Suppressor macrophage (primary cell): ENCODE measurements at places on chromosomes 13 and 19.
A peak's percentile ranks its signal among the peaks of the same experiment; 100 is the strongest.

DNA sequence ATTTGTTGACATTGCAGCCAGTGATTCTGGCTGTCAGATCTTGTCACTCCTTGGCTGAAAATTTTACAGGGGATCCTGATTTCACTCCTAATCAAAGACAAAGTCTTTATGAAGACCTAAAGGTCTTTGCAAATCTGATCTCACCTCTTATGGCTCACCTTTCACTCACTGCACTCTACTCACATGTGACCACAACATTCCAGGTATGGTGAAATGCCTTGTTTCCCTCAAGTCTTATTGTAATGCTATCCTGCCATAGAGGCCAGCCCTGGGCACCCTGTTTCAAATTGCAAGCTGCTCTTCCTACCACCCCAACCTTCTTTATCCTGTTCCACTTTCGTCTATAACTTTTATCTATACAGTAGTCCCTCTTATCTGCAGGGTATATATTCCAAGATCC, 200.1 kb downstream of the NDFIP2 start:
- no peak for DNase-seq

GRCh38 chr13:25046274-25046984, 49.5 kb upstream of the PABPC3 start:
- no peak for DNase-seq

DNA sequence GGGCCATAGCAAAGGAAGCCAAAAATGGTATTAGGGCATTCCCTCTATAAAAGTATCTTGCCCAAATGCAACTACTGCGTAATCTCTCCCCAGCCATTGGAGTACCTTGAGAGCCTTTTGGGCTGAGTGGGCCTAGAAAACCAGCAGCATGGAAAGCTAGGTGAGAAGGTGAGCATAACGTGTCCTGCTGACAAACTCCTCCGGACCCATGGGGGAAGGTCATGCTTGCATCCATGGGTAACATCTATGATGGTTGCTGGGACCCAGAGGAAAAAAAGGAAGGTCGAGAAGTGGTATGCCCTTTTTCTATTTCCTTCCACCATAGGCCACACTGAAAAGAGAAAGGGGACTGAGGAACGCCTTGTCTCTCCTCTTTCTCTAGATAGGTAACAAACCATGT, 57.4 kb downstream of the ZNF728 start:
- DNase-seq: peak; percentile 62

- DNase-seq: no peak
Observed at GRCh38 chr13:67833564-67833963, 603.4 kb upstream of the PCDH9 start.

DNA sequence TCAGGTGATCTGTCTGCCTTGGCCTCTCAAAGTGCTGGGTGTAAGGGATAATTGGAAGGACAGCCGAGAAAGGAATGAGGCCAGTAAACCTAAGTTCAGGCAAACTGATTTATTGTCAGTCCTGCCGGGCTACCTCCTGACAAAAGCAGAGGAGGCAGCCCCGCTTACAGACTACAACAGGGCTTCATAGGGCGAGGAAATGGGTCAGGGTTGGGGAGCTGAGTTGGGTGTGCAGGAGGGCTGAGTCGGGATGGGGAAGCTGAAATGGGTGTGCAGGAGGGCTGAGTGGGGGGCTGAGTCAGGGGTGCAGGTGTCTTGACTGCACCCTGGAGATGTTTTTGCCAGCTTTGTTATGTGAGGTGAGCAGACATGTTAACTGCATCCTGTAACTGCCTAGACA, 210.2 kb downstream of the SLITRK6 start:
- DNase-seq: no peak

- DNase-seq: no peak
Observed at GRCh38 chr13:38981096-38981495, 9.5 kb downstream of the STOML3 start.

GRCh38 chr13:41282129-41282571, 18.8 kb upstream of the MTRF1 start:
- DNase-seq: peak; percentile 65

DNA sequence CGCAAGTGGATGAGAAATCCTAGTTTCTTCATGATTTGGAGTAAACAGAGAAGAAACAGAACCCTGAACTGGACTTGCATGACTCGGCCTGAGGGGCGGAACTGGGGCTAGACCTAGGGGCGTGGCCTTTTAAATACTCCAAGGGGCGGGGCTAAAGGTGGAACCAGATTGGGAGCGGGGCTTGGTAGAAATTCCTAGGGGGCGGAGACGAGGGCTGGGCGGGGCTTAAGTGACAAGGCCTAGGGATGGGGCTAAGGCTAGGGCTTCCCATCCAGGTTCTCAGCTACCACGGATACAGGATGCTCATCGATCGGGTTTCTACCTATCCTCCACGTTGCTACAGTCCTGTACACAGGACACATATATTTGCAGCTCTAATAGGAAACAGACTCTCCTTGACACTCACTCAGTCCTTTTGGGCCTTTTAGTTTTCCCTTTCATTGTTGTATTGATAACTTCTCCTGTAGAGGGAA, 372 bp upstream of the ZNF699 start:
- DNase-seq: peak; percentile 98

- no peak for DNase-seq
Observed at GRCh38 chr13:73303851-73304250, 245.0 kb downstream of the KLF5 start.

DNA sequence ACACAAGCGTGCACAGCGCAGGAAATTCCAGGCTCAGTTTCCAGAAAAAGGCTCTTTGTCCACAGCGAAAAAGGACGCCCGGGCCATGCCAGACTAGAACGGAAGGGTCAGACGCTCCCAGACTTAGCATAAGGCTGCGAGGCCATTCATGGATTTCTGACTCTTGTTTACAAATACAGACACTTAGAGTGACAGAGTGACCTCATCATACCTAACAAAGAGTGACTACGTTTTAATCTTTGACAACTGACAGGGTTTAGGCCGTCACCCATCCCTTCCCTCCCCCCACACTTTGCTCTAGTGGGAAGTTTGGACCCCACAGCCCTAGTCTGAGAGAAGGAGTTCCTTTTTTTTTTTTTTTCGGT, 418 bp upstream of the ZNF709 start:
- no peak for DNase-seq

DNA sequence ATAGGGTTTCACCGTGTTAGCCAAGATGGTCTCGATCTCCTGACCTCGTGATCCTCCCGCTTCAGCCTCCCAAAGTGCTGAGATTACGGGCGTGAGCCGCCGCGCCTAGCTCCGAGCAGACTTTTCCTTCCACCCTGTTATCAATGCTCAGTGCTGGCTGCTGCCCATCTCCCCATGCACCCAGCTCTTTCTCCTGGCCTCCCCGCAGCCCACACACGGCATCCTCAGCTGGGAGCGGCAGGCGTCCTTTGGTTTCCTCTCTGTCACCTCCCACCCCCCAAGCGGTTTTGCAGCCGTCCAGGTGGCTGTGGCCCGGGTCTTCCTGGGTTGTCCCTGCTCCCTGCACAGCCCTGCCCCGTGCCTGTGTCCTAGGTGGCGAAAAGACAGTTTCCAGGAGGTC, 12.1 kb downstream of the PRR22 start:
- no peak for DNase-seq

DNA sequence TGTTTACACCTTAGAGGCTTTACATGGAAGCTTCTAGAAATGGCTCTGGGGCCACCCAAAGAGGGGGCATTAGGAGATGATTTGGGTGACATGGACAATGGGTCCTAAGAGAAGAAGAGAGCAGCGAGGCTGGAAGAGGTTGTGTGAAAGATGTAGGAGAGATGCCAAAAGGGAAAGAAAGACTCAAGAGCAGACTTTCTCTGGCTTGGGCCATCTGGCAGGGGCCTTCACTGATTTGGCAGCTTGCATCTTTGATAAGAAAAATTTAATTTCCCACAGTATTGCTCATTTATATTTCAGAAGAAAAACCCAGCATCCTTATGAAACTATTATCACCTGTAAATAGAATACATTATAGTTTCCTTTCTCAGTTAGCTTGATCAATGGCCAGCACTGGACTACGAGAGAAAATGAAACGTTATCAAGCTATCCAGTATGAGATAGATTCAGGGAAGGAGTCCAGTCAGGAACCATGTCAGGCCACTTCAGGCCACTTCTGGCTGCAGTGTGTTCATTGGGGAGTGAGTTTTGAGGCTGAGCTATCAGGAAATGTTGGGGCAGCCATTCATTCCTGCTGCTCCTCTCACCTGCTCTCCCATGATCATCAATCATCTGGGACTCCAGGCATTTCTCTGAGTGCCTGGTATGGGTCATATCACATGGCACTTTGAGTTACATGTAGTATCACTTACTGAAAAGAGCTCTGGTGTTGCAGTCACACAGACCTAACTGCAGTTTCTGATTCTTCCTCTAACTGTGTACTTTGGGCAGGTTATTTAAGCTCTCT, 10.3 kb downstream of the SCEL start:
- no peak for DNase-seq

DNA sequence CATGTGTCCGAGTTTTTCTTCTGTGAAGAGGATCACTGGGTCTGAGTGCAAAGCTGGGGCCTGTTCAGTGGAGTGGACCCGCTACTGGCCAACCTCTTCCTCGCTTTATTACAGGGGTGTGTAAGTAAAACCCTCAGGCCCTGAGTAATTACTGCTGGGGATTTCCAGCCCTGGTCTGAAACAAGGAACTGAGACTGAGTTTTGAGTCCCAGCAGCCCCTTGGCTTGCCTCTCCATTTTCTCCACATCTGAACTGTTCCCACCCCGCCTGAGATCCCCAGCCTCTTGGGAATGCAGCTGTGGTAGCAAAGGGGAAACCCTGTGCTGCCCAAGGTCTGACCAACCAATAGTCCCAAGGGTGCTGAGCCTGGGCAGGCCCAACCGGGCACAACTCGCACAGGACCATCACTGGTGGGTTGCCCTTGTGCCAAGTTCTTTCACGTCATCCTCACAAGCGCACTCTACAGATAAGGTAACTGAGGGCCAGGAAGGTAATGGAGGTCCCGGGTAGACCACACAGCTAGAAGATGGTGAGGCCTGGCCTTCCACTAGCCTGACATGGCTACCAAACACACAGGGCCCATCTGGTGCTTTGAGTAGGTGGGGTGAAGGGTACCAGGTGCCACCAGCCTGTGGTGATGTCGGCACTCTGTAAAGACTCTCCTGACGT, 13.7 kb upstream of the SLC35E1 start:
- DNase-seq: peak; percentile 86

DNA sequence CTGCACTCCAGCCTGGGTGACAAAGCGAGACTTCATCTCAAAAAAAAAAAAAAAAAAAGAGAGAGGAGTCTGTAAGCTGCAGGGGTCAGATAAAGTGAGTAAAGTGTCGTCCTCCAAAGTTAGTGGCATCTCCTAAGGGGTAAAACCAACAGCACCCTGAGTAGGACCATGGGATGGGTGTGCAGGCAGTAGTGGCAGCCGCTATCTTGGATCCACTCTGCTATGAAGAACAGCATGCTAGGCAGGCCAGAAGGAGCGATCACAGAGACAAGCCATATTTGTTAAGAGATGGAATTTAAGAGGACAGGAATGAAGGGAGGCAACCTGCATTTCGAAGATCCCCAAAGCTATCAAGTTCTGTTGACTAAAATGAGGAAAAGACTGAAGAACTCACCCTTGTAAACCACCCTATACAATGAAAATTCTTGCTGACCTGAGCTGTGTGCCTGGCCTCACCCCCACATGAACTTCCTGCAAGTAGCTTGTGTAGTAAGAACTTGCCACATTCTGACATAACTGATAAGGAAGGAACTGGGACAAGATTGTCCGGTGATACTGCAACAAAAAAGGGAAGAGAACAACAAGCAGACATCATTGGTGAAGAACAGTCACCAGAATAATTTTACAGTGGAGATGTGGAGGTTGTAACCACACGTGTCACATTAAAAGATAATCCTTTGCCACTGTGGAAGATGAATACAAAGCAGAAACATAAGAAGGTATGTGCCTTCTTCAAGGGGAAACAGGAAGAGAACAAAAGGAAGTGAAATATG, 16.2 kb downstream of the DPY19L3 start:
- DNase-seq: peak; percentile 60

GRCh38 chr13:26508885-26509284, 48.6 kb upstream of the WASF3 start:
- no peak for DNase-seq

GRCh38 chr13:101631395-101631794, 178.9 kb downstream of the ITGBL1 start:
- no peak for DNase-seq

GRCh38 chr13:57734306-57734705, 102.8 kb downstream of the PCDH17 start:
- no peak for DNase-seq

DNA sequence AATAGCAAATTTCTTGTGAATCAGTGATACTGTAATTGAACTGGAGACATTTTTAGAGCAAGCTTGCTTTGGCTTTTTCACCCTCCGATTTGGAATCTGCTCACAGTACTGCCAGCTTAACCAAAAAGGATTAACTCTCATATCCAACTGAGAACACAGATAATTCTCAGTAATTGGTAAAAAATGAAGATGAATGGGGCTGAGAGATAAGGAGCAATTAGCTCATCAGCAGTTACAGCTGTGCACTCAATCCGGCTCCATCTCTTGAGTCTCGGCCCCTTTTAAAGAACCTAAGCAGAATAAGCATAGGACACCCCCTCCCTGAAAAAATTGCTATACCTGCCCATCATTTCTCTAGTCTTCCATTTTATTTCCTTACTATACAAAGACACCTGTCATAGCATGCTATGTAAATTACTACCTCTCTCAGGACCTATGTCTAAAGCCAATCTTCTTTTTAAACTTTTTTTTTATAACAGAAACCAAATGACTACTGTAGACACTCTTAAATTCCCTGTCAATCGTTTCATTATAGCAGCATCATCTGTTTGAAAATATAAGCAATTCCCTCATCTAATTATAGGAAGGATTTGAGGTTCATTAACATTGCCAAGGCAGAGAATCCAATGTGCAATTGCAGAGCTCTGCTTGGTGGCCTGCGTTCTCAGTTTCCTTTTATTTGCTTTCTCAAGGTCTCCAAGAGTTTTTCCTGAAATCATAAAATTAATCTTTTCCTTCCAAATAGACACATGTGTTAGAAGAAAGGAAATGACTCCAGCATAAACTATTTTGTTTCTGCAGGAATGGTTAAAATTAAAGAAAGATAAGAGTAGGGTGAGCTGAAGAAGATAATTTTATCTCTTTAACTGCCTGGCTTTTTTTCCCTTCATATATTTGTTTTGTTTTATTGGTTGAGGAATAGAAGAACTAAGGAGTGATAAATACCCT, 242.1 kb downstream of the DACH1 start:
- no peak for DNase-seq
